ENCODE measurements at places on chromosomes 5 and 9.

- H3K27ac ChIP-seq: no peak overlapping the region
- H3K4me3 ChIP-seq: no peak overlapping the region
- no peaks in the 10 kb centered on the region for H3K4me1 ChIP-seq
- H3K36me3 ChIP-seq: no peaks in the 10 kb centered on the region
- DNase-seq: no peak
These were observed 520 bp downstream of the PRRX2 start for GRCh38 chr9:129665814-129666520.

- no peaks in the 10 kb centered on the region for H3K4me1 ChIP-seq
- H3K4me3 ChIP-seq: no peak overlapping the region
- DNase-seq: no peak
- no peaks in the 10 kb centered on the region for H3K36me3 ChIP-seq
- no peaks in the 10 kb centered on the region for H3K27me3 ChIP-seq
These were observed 74.8 kb downstream of the GALNT10 start for GRCh38 chr5:154265197-154265773.

- no peak overlapping the region for H3K4me3 ChIP-seq
- H3K27ac ChIP-seq: no peak overlapping the region
- H3K27me3 ChIP-seq: no peaks in the 10 kb centered on the region
- H3K4me1 ChIP-seq: no peaks in the 10 kb centered on the region
These were observed 1689.2 kb upstream of the WWC1 start for GRCh38 chr5:166602271-166602670.

DNA sequence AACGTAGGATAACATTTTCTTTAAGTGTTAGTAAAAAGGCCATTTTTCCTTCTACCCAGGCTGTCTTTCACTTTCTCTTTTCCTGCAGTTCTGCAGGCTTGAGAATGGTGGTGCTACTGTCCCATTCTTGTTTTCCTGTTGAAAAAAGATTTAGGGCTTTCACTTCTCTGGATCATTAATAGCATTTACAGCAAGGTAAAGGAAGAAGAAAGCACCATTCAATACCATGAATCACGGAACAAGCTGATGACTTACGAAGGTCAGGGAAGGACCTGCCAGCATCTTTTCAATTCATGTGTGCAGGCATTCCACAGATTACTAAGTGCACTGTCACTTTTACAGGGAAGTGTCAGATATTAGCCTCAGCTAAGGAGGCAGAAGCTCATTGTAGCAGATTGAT lies 292.8 kb downstream of the YTHDC2 start:
- DNase-seq: no peak
- H3K27ac ChIP-seq: no peak overlapping the region
- H3K27me3 ChIP-seq: no peaks in the 10 kb centered on the region
- no peaks in the 10 kb centered on the region for H3K4me1 ChIP-seq
- H3K4me3 ChIP-seq: no peak overlapping the region
- H3K36me3 ChIP-seq: no peaks in the 10 kb centered on the region

- no peak overlapping the region for H3K4me3 ChIP-seq
- no peaks in the 10 kb centered on the region for H3K27me3 ChIP-seq
- H3K36me3 ChIP-seq: no peaks in the 10 kb centered on the region
- no peak overlapping the region for H3K27ac ChIP-seq
- DNase-seq: peak; percentile 3
- no peaks in the 10 kb centered on the region for H3K4me1 ChIP-seq
These were observed 73.9 kb downstream of the KLF9 start for GRCh38 chr9:70340572-70340971.

DNA sequence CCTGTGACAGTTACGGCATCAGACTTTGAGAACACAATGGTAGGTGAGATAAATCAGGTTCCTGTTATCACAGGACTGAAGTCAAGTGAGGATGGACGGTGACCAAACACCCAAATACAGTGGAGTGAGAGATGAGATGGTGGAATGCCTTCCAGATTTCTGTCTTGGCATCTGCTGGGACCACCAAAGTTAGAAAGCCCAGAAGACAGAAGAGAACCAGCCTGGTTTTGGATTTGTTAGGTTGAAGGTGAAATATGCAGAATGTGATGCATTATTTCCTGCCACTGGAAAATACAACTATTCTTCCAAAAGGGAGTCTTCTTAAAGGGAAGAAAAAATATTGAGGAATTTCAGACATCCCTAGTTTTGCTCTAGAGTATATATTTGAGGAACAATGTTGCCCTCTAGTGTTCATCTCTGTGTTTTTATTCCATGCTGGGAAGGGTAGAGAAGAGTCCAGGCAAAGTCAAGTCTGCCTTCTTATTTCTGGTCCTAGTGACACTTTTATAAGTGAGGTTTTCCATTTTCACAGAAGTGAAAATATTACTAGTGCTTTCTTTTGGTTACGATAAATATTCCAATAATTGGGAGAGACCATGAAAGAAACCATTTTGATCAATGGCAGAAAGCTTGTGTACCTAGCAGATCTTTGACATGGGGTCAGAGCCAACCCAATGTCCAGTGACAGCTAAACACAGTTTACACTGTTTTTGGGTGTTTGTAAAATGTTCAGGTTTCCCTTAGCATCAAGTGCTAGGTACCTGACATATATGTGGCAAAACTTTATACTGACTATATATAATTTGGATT lies 142.3 kb upstream of the ANKH start:
- H3K27me3 ChIP-seq: no peaks in the 10 kb centered on the region
- peaks cover 59% of the 10 kb centered on the region for H3K4me1 ChIP-seq
- DNase-seq: peak; percentile 75
- H3K36me3 ChIP-seq: no peaks in the 10 kb centered on the region
- H3K27ac ChIP-seq: no peak overlapping the region
- no peak overlapping the region for H3K4me3 ChIP-seq

DNA sequence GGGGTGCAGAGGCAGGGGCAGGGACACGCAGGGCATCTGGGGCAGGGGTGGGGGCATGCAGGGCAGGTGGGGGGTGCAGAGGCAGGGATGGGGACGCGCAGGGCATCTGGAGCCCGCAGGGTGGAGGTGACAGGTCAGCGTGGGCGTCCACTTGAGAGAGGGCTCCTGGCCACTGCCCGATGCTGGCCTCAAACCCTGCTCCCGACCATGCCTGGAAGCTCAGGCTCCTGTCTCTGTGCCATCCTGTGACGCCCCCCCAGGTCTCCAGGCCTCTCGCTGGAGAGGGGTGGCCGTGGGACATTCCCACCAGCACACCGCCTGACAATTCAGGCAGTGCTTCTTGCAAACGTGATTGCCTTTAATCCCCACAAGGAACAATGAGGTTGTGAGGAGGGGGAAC lies 33.0 kb downstream of the ZDHHC11B start:
- no peak overlapping the region for H3K4me3 ChIP-seq
- peaks cover 6% of the 10 kb centered on the region for H3K4me1 ChIP-seq
- H3K27ac ChIP-seq: no peak overlapping the region
- peaks cover 13% of the 10 kb centered on the region for H3K27me3 ChIP-seq

- H3K4me1 ChIP-seq: no peaks in the 10 kb centered on the region
- DNase-seq: no peak
- H3K4me3 ChIP-seq: no peak overlapping the region
- H3K27me3 ChIP-seq: no peaks in the 10 kb centered on the region
These were observed 237.1 kb downstream of the DMRTA1 start for GRCh38 chr9:22683700-22684075.

- H3K36me3 ChIP-seq: no peaks in the 10 kb centered on the region
- DNase-seq: no peak
- H3K27me3 ChIP-seq: no peaks in the 10 kb centered on the region
- no peak overlapping the region for H3K4me3 ChIP-seq
These were observed 1290.0 kb downstream of the EFNA5 start for GRCh38 chr5:106380736-106381135.

GRCh38 chr9:76415731-76416130 lies 21.5 kb upstream of the RFK start:
- no peak overlapping the region for H3K27ac ChIP-seq
- DNase-seq: no peak
- H3K36me3 ChIP-seq: no peaks in the 10 kb centered on the region
- no peak overlapping the region for H3K4me3 ChIP-seq
- no peaks in the 10 kb centered on the region for H3K27me3 ChIP-seq

- H3K36me3 ChIP-seq: no peaks in the 10 kb centered on the region
- no peak for DNase-seq
- H3K27ac ChIP-seq: no peak overlapping the region
- H3K4me1 ChIP-seq: no peaks in the 10 kb centered on the region
- H3K4me3 ChIP-seq: peak overlapping the region; percentile 5
These were observed 173.3 kb upstream of the WWC1 start for GRCh38 chr5:168118042-168118668.

DNA sequence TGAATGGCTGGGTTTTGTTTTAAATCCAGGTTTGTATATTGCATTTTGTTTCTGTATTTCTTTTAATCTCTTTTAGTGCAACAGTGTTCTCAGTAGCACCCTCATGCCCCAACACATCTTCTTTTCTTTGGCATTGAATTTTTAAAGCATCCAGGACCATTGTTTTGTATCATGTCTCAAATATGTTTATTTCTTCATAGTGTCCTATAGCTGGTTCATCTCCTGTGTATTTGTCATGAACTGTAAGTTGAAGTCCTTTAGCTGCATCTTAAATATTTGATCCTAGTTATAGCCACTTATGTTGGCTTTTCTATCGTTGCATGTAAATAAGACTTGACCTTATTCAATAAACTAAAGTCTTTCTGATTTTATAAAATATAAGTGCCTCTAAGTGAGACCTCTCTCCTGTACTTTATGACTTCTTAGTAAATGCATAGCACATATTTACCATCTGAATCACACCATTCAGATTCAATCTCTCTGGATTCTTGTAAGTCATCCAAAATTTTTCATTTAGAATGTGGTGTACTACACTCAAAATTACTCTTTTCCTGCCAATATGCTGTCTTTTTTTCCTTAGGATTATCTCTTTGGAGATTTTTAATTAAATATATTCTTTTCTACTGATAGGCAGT lies 21.0 kb upstream of the ERCC6L2 start:
- no peaks in the 10 kb centered on the region for H3K27me3 ChIP-seq
- peaks cover 11% of the 10 kb centered on the region for H3K4me1 ChIP-seq
- no peak overlapping the region for H3K4me3 ChIP-seq
- DNase-seq: no peak
- no peaks in the 10 kb centered on the region for H3K36me3 ChIP-seq
- no peak overlapping the region for H3K27ac ChIP-seq

GRCh38 chr5:132474881-132475496 lies 15.6 kb downstream of the IRF1 start:
- H3K36me3 ChIP-seq: no peaks in the 10 kb centered on the region
- no peak for DNase-seq
- H3K27me3 ChIP-seq: no peaks in the 10 kb centered on the region
- H3K27ac ChIP-seq: peak overlapping the region; percentile 61

DNA sequence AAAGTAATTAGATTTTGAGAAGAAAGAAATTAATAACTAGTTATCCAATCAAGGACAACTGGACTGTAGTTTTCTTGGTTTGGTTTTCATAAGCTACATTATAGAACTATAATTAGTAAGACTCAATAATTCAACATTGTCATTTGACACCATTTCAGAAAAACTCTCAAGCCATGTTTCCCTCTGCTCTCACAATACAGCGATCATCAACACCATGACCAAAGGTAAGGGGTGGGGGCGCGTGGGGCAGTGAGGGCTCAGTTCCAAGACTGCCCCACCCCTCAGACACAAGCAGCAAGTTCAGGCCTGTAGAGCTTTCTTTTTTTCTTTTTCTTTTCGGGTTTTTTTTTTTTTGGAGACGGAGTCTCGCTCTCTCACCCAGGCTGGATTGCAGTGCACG lies 6.4 kb downstream of the CMBL start:
- no peaks in the 10 kb centered on the region for H3K27me3 ChIP-seq
- DNase-seq: no peak

- H3K27me3 ChIP-seq: no peaks in the 10 kb centered on the region
- no peak overlapping the region for H3K27ac ChIP-seq
- H3K4me3 ChIP-seq: no peak overlapping the region
- no peaks in the 10 kb centered on the region for H3K36me3 ChIP-seq
- no peak for DNase-seq
- no peaks in the 10 kb centered on the region for H3K4me1 ChIP-seq
These were observed 104.8 kb upstream of the TBC1D2 start for GRCh38 chr9:98360176-98360708.

GRCh38 chr5:14250748-14251701 lies 107.9 kb downstream of the TRIO start:
- no peaks in the 10 kb centered on the region for H3K27me3 ChIP-seq
- peaks cover 24% of the 10 kb centered on the region for H3K4me1 ChIP-seq
- DNase-seq: no peak
- no peaks in the 10 kb centered on the region for H3K36me3 ChIP-seq
- H3K27ac ChIP-seq: no peak overlapping the region
- no peak overlapping the region for H3K4me3 ChIP-seq

GRCh38 chr9:130624154-130624553 lies 40.2 kb upstream of the PRDM12 start:
- peak; percentile 16 for DNase-seq
- H3K27ac ChIP-seq: no peak overlapping the region
- no peaks in the 10 kb centered on the region for H3K27me3 ChIP-seq
- H3K4me1 ChIP-seq: no peaks in the 10 kb centered on the region
- peaks cover 30% of the 10 kb centered on the region for H3K36me3 ChIP-seq

GRCh38 chr5:115549154-115549553 lies 4.6 kb upstream of the FEM1C start:
- H3K4me3 ChIP-seq: no peak overlapping the region
- no peaks in the 10 kb centered on the region for H3K36me3 ChIP-seq
- no peaks in the 10 kb centered on the region for H3K27me3 ChIP-seq
- peak; percentile 45 for DNase-seq
- no peak overlapping the region for H3K27ac ChIP-seq
- peaks cover 13% of the 10 kb centered on the region for H3K4me1 ChIP-seq

- peak; percentile 48 for DNase-seq
- no peak overlapping the region for H3K4me3 ChIP-seq
- no peaks in the 10 kb centered on the region for H3K27me3 ChIP-seq
- no peaks in the 10 kb centered on the region for H3K36me3 ChIP-seq
- H3K27ac ChIP-seq: no peak overlapping the region
- no peaks in the 10 kb centered on the region for H3K4me1 ChIP-seq
These were observed 1.2 kb upstream of the PCSK1 start for GRCh38 chr5:96434201-96434645.

DNA sequence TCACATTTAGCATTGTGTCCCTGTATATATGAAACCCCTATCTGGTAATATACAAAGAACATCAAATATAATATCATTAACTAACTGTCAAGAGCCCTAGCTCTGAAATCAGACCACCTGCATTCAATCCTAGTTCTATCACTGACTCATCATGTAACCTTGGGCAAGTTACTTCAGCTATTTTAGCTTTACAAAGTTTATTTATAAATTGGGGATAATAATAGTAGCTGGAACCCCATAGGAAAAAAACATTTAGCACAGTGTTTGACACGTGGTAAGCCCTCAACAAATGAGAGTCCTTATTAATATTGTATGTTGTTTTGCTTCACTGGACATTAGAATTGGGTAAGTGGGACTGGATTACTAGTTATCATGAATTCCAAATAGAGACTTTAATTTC lies 157.5 kb downstream of the EBF1 start:
- no peak overlapping the region for H3K27ac ChIP-seq
- no peaks in the 10 kb centered on the region for H3K4me1 ChIP-seq
- H3K4me3 ChIP-seq: no peak overlapping the region
- no peak for DNase-seq
- no peaks in the 10 kb centered on the region for H3K36me3 ChIP-seq
- H3K27me3 ChIP-seq: no peaks in the 10 kb centered on the region

DNA sequence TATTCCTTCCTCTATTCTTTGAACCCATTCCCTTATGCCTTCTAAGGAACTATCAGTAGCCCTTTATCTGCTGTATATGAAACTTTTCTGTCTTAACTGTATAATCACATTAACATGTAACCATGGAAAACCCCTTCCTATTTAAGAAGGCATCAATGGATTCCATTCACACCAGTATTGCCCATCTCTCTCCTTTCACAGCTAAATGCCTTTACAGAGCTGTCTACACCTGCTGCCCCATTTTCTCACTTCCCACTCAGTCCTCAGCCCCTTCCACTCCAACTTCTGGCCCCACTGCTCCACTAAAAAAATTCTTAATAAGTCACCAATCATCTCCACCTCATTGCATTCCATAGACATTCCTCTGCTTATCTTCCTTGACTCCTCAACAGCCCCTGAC lies 50.8 kb downstream of the SEC61B start:
- no peaks in the 10 kb centered on the region for H3K27me3 ChIP-seq
- H3K27ac ChIP-seq: no peak overlapping the region
- H3K36me3 ChIP-seq: no peaks in the 10 kb centered on the region
- no peak for DNase-seq
- no peak overlapping the region for H3K4me3 ChIP-seq
